ENCODE measurements at places on chromosomes 2 and 18.

DNA sequence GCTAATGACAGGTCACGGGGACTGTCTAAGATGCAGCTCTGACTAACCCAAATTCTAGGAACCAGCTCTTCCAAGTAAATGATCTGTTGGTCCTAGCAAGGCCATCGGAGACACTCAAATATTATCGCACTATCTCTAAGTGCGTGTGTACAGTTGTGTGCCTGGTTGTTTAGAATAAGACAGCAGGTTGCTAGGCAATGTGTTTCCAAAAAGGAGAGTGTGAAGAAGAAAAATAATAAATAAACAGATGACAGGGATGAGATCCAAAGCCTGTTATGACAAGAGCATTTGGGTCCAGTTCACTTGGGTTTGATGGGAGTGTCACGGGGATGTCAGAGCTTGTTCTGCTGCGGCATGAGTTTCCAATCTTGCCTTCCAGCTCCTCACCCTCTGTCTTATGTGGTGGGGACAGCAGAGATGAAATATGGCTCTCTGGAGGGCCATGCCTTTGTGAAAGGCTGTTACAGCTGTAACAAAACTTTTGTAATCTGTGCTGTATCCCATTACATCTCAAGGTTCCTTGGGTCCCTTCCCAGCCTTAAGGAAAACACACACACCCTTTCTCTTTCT lies 127.5 kb upstream of the TNP1 start:
- H3K36me3 ChIP-seq: no peaks in the 10 kb centered on the region
- no peaks in the 10 kb centered on the region for H3K27me3 ChIP-seq
- H3K4me3 ChIP-seq: no peak overlapping the region
- DNase-seq: no peak

GRCh38 chr2:96530474-96531357 lies 5.8 kb upstream of the ARID5A start:
- no peak for DNase-seq
- H3K36me3 ChIP-seq: no peaks in the 10 kb centered on the region
- H3K27me3 ChIP-seq: no peaks in the 10 kb centered on the region
- H3K27ac ChIP-seq: no peak overlapping the region

GRCh38 chr18:55998071-55998522 lies 410.1 kb upstream of the TCF4 start:
- no peak overlapping the region for H3K4me3 ChIP-seq
- no peaks in the 10 kb centered on the region for H3K36me3 ChIP-seq
- no peak for DNase-seq

DNA sequence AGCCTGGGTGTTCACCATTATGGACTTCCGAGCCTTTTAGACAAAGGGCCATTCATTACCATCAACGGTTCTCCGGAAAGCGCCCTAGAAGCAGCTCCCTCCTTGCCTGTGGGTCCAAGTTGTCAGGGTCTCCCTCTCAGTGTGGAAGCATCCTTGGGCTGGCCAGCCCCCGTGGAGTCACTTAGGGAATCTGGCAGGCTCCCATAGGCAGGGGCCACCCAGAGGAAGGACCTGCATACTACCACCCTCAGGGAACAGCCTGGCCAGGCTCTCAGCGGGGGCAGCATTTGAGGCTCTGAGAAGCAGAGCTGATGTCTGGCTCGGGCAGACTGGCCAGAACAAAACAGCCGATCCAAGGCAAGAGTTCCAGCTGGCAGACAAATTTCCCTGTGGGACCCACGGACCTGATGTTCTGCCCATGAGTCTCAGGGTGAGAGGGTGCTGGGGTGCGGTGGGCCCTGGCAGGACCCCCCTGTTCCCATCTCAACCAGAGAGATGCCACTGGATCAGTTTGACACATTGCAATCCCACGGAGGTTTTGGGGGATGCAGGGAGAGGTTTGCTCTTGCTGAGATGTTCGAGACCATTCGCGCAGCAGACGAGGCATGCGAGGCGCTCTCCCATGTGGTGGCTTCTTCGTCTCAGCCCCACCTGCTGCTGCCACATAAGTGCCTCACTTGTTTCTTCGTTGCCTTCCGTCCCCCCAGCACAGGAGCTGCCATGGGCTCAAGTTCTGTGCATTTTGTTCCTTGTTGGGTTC lies 56.9 kb downstream of the ACKR3 start:
- H3K4me3 ChIP-seq: no peak overlapping the region
- H3K36me3 ChIP-seq: no peaks in the 10 kb centered on the region
- DNase-seq: no peak
- H3K27me3 ChIP-seq: no peaks in the 10 kb centered on the region

- H3K4me3 ChIP-seq: no peak overlapping the region
- H3K27me3 ChIP-seq: no peaks in the 10 kb centered on the region
- H3K4me1 ChIP-seq: no peaks in the 10 kb centered on the region
- H3K36me3 ChIP-seq: no peaks in the 10 kb centered on the region
- H3K27ac ChIP-seq: no peak overlapping the region
Measured at GRCh38 chr18:22951823-22952222, 18.7 kb downstream of the RBBP8 start.

DNA sequence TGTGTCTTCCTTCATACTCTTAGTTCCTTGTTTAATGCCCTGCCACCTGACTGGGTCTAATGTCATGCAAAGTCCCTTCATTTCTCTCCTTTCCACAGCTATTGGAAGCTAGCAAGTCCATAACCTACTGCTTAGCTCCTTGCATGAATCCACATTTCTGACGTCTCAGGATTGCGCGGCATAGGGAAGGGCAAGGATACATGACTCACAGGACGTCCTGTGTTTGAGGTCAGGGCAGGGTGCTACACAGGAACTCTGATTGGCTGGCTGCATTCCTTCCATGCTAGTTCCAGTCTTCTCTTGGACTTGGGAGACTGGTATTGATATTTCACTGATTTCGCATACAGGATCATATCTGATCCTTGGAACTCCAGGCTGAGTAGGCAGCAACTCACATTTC lies 137.9 kb downstream of the CDH2 start:
- H3K27me3 ChIP-seq: no peaks in the 10 kb centered on the region
- no peaks in the 10 kb centered on the region for H3K36me3 ChIP-seq
- H3K27ac ChIP-seq: no peak overlapping the region
- DNase-seq: no peak
- H3K4me3 ChIP-seq: no peak overlapping the region

- H3K36me3 ChIP-seq: no peaks in the 10 kb centered on the region
- H3K4me1 ChIP-seq: no peaks in the 10 kb centered on the region
- no peak for DNase-seq
- no peaks in the 10 kb centered on the region for H3K27me3 ChIP-seq
Measured at GRCh38 chr2:160283675-160284074, 83.6 kb upstream of the ITGB6 start.

GRCh38 chr18:23351521-23351920 lies 101.6 kb upstream of the RIOK3 start:
- H3K27ac ChIP-seq: no peak overlapping the region
- no peaks in the 10 kb centered on the region for H3K27me3 ChIP-seq
- no peaks in the 10 kb centered on the region for H3K4me1 ChIP-seq

- no peaks in the 10 kb centered on the region for H3K27me3 ChIP-seq
- H3K4me1 ChIP-seq: no peaks in the 10 kb centered on the region
- no peaks in the 10 kb centered on the region for H3K36me3 ChIP-seq
- no peak for DNase-seq
Measured at GRCh38 chr2:37602040-37602439, 69.4 kb downstream of the CDC42EP3 start.

DNA sequence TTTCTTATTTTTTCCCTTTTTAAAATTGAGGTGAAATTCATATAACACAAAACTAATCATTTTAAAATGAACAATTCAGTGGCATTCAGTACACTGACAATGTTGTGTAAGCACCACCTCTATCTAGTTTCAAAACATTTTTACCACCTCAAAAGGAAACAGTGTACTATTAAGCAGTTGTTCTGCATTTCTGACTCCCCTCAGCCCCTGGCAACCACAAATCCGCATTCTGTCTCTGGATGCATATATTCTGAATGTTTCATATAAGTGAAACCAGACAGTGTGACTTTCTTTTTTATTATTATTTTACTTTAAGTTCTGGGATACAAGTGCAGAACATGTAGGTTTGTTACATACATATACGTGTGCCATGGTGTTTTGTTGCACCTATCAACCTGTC lies 19.2 kb upstream of the TANK start:
- no peaks in the 10 kb centered on the region for H3K4me1 ChIP-seq
- no peak overlapping the region for H3K27ac ChIP-seq
- H3K4me3 ChIP-seq: no peak overlapping the region
- H3K27me3 ChIP-seq: no peaks in the 10 kb centered on the region
- DNase-seq: no peak
